NAMALWA (cell line): ENCODE measurements at places on chromosomes 5 and 9.

DNA sequence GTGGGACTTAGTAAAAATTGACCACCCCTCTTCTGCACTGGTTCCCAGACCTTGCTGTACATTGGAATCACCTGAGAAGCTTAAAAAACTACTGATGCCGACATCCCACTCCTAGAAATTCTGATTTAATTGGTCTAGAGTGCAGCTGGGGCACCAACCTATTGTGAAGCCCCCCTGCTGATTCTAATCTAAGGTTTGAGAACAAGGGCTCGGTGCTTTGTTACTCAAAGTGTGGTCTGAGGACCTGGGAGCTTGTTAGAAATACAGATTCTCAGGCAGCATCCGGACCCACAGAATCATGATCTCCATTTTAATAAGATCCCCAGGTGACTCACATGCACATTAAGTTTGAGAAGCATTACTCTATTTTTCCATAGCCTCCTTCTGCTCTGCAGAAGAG lies 57.8 kb upstream of the LPAR1 start:
- no peak for DNase-seq

DNA sequence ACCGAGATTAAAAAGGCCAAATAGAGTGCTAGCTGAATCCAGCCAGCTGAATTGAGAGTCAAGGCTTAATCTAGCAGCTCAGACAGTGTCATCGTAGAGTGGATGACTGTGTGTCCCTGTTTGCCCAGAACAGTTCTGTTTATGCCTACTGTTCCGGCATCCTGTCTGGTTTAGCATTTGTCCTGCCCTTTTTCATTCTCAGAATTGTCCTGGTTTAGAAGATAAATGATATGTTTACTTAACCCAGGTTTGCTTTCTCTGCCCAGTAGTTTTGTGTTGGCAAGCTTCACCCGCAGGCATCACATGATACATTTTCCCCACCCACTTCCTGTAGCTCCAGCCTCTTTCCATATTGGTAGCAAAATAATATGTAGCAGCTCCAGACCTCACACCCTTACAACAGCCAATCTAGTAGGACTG lies 41.3 kb upstream of the ZSWIM6 start:
- no peak for DNase-seq

- no peak for DNase-seq
Observed at GRCh38 chr5:133062276-133062675, 10.5 kb downstream of the HSPA4 start.

GRCh38 chr9:117080765-117081390 lies 334.0 kb downstream of the ASTN2 start:
- no peak for DNase-seq

- DNase-seq: no peak
Observed at GRCh38 chr9:126384926-126385325, 58.3 kb downstream of the MVB12B start.

- no peak for DNase-seq
Observed at GRCh38 chr5:96017951-96018350, 56.3 kb upstream of the ELL2 start.

DNA sequence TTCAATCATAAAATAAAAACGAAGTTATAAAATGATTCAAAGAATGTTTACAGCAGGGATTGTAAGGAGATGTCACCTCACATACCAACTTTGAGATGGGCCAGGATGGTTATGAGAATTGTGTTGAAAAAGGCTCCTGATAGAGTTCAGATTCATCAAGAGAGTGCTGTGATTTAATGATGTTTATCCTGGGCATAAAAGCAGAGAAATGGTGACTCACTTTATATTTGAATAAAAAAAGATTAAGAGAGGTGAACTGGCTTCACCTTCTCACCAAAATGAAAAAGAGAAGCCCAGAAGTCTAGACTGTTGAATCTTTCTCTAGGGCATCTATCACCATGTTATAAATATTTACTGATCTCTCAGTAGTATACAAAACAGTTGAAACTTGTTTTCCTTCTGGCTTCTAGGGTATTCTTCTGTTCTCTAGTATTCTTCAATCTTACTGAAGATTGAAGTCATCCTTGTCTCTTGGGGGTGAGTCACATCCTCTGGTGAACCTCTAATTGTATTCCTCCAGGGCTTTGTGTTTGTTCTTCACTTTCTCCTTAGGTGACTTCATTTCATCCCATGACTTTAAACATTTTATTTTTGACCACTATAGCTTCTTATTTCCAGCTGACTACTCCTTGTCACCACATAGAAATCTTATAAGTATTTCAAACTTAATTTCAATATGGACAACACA lies 1237.3 kb upstream of the C9orf72 start:
- no peak for DNase-seq

DNA sequence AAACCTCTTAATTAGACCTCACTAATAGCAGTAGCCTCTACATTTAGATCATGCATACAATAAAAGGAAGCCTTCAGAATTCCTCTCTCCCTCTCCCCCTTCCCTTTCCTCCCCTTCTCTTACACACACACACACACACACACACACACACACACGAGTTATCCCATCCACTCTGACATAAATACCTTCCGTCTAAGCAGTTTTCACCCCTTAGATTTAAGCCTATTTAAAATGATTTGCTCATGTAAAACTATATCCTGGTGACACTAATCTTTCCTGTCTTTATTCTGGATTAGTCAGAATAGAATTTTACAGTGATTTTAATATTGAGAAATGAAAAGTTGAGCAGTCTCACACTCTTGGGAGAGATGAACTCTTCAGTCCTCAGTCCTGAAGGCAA lies 35.0 kb downstream of the PRELID2 start:
- no peak for DNase-seq

DNA sequence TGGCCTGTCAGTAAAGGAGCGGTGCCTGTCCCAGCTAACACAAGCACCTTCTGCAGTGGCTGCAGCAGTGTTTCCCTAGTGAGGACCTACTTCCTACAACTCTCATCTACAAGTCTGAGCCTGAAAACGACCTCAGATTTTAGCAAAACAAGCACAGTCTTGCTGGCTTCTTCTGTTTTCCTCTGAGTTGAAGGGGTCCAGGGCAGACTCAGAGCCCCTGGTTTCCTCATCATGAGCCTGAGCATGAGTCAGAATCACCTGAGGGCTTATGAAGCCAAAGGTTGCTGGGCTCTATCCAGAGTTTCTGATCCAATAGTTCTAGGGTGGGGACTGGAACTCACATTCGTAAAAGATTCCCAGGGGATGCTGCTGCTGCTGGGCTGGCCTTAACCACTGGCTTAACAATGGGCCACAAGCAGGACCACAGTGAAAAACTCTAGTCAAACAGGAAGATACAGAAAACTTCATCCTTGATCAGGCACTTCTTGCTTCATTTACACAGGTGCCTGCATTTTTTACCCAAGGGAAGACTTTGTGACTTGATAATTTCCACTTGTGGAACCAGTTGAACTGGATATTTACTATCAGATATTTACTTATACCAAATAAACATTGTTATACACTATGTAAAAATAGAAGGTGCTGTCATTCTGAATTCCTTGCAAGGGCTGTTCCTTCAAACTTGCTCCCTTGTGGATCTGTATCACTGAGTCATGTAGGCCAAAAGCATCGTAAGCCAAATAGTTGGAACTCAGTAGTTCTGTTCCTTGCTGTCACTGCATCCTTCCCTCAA lies 4.3 kb upstream of the ACER2 start:
- no peak for DNase-seq

- no peak for DNase-seq
Observed at GRCh38 chr9:132077881-132078698, 1.6 kb downstream of the MED27 start.

- no peak for DNase-seq
Observed at GRCh38 chr9:137195525-137196220, 4.9 kb downstream of the TPRN start.

GRCh38 chr5:123369371-123369968 lies 53.7 kb downstream of the CEP120 start:
- DNase-seq: no peak

GRCh38 chr9:137247135-137247915 lies 3.8 kb upstream of the STPG3 start:
- DNase-seq: no peak

- DNase-seq: no peak
Observed at GRCh38 chr5:111010783-111011182, 60.7 kb upstream of the TSLP start.

- peak; percentile 77 for DNase-seq
Observed at GRCh38 chr9:68949271-68950000, 64.5 kb downstream of the PRKACG start.

DNA sequence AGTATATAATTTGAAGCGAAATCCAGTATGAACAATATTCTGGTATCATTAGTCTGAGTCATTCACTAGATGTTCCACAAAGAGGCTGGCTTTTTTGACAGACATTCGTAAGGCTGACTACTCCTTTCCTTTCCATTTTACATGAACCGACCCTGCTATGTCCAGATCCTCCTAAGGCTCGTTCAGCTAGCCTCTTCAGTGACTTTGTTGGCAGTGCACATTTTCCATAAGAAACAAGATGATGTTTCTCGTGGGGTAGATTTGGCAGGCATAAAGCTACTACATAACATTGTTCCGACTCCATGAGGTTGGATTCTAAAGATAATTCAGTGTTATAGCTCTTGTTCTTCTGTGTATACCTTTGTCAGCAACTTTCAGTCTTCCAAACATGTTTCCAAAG lies 49.0 kb downstream of the ZNF462 start:
- DNase-seq: no peak

DNA sequence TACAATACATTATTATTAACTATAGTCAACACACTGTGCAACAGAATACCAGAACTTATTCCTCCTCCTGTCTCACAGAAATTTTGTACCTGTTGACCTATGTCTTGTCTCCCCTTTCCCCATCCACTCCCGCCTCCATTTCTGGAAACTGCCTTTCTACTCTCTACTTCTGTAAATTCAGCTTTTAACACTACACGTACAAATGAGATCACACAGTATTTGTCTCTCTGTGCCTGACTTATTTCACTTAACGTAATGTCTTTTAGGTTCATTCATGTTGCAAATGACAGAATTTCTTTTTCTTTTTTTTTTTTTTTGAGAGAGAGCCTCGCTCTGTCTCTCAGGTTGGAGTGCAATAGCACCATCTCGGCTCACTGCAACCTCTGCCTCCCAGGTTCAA lies 19.5 kb downstream of the MEF2C start:
- no peak for DNase-seq

DNA sequence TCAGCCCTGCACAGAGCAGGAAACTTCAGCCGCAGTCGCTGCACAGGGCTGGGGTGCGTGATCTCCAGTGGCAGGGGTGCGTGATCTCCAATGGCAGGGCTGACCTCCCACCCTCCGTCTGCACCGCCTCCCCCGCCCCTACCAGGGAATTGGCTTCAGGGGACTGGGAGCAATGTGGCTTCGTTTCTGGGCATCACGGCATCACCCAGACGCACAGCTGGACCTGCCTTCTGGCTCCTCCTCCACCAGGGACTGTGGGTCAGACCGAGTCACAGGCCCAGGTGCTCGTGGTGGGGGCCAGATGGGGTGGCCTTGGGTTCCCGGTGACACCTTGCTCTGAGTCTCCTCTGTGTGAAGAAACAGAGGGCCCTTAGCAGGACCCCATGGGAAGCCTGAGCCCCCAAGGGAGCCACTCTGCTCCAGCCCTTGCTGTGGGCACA lies 51.1 kb downstream of the AHRR start:
- no peak for DNase-seq

DNA sequence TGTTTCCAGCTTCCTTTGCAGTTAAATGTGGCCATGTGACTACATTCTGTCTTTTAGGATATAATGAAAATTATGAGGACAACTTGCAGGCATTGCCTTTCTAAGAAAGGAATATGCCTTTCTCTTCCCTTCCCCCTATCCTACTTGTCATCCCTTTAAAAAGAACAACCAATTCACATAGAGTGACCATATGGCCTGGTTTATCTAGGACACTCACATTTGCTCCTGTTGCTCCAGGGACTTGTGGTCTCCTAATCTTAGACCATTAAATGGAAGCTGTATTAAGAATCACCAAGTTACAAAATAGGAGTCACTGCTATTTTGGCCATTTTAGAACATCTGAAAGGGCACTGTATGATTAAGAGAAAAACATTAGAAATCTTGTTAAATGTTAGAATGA lies 520.3 kb downstream of the DTWD2 start:
- no peak for DNase-seq

DNA sequence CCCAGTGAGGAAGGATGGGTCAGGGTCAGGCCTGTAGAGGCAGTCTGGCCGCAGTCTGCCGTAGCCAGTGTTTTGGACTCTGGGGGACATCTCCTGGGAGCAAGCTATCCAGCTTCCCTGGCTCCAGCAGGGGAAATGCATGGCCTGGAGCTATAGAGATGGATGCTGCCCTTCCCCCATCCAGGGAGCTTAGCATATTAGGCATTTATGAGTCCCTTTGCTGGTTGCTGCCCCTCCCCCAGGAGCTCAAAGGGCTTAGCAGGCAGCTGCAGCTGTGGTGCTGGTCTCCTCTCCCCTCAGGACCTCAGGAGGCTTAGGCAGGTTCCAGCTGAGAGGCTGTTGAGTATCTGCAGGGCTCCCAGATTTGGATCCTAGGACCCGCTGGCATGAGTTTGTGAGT lies 1158.7 kb downstream of the DTWD2 start:
- no peak for DNase-seq

DNA sequence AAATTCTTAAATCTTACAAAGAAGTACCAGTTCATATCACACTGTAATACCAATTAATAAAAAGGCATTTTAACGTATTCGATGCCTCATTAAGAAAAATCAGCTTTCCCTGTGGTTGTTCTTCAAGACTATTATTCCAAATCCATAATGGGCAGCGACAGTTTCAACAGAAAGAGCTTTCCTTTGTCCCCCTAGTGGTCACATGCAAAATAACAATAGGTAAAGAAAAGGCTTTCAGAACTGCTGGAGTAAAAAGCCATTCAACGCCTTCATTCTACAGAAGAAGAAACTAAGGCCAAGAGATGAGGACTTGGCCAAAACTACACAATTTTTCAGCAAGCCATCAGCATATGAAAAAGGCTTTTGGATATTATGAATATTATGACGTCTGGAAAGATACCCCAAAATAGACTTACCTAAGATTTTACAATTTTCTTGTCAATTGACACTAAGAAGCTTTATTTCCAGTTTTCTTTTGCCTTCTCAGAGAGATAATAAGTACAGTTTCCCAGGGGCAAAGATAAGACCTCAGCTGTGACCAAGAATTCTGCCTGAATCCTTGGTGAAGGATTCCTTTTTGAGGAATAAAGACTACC lies 6.7 kb upstream of the CDH6 start:
- peak; percentile 60 for DNase-seq

DNA sequence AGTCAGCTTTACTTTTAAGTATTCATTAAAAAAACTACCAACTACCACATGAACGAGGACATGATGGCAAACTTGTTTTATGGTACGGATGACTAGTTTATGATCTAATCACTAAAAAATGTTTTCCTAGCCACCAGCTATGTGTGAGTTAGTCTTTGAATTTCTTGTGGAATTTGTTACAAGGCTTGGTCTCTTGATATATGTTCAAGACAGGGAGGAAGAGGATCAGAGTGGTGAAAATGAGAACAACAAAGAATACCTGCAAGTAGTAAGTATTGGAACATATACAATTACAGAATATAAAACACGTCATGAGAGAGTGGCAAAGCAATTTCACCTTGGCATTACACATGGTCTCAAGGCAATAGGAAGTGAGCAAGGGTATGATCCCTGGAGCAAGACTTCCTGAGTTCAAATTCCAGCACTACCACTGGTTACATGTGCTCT lies 548.6 kb upstream of the TLE4 start:
- no peak for DNase-seq
